Articular chondrocyte of knee joint (primary cell): ENCODE measurements at places on chromosomes 12 and 14. TPM values are rescaled to one million over a fixed set of nuclear protein-coding genes. Genes with fewer than 3 reads are reported as not detected.

NUDT14 gene
- 7.6 and 14.1 TPM in 2 replicates for total RNA-seq

TNFAIP2 gene
- total RNA-seq = 57.4 and 60.6 TPM in 2 replicates

SLC39A2 gene
- total RNA-seq = 0.11 and 0.52 TPM in 2 replicates

TCL1B gene
- not detected in 2 replicates for total RNA-seq

EIF4B gene
- 1,075 and 1,228 TPM in 2 replicates for total RNA-seq

RIPK3 gene
- 180 and 256 TPM in 2 replicates for total RNA-seq

TMEM63C gene
- not detected in 2 replicates for total RNA-seq

CAPZA3 gene
- not detected in 2 replicates for total RNA-seq

C12orf42 gene
- not detected in 2 replicates for total RNA-seq

DTX1 gene
- not detected in 2 replicates for total RNA-seq

TMPRSS12 gene
- not detected in 2 replicates for total RNA-seq

PRH1 gene
- total RNA-seq = 27.2 and 29.7 TPM in 2 replicates

GPR132 gene
- 0.22 TPM in 1 of 2 replicates, not detected in the other for total RNA-seq

SRGAP1 gene
- 32.8 and 35.8 TPM in 2 replicates for total RNA-seq

CCDC60 gene
- not detected in 2 replicates for total RNA-seq
